NCI-H1930 (cell line): ENCODE measurements at places on chromosomes 12 and 14.
A peak's percentile ranks its signal among the peaks of the same experiment; 100 is the strongest.

DNA sequence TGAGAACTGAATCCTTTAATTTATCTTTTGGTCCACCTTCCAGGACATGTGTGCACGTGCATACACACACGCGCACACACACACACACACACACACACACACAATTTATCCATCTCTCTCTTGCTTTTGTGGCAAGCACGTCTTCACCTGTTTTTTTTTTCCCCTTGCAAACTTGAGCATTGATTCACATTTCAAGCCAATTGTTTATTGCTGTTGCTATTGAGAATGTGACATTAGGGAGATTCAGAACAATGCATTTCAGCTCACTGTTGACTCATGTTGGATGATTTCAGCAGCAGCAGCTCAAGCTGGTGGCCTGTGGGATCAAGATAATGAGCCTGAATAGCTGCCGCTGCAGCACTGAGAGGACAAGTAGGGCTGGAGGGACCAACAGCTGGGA is 128.9 kb downstream of the SNAPC1 start:
- peak; percentile 17 for DNase-seq

DNA sequence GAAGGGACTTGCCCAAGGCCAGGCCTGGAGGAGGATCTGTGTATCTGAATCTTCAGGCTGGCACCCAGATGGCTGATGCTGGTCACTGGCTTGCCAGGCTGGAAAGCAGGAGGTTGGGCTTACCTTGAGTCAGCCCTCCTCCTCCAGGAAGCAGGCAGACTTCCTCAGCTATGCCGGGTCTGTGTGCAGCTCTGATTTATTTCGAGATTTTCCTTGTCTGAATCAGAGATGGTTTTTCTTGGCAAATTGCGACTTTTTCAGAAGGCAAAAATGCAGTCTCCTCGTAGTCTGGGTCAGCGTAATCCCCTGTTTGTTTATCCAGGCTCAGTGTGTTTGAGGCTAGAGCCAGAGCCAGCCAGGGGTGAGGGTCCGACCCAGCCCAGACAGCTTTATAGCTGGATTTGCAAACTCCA is 48.9 kb downstream of the SMOC1 start:
- DNase-seq = no peak

DNA sequence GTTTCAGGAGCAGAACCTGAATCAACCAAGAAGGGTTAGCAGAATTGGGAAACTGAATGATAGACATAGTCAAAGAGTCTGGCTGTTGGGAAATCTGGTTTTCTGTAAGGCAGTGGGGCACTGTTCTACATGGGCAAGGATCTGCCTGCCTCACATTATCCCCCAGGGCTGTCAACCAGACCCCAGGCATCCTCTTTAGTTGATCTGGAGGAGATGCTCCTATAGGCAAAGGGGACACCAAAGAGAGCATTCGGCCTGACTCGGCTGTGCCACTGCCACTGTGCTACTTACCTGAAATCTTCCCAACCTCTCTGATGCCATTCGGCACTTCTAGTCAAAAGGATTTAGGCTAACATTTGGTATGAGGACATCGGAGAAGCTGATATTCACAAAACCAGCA is 4.1 kb downstream of the ISCU start:
- no peak for DNase-seq

DNA sequence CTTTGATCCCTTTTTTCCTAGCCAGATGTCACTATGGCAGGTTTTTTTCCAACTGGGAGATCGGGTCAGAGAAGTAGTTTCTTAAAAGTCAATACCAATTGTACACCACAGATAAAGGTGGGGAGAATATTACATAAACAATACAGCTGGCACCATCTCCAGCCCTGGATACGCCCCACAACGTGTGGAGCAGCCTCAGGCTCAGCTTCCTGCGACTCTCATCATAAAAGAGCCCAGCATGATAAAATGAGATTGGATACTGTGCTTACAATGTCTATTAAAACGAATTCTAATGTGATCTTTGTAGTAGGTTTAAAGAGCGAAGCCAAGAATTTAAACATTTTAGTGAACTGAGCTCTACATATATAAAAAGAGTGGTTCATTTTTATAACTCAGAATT is 21.5 kb downstream of the EFCAB11 start:
- no peak for DNase-seq

DNA sequence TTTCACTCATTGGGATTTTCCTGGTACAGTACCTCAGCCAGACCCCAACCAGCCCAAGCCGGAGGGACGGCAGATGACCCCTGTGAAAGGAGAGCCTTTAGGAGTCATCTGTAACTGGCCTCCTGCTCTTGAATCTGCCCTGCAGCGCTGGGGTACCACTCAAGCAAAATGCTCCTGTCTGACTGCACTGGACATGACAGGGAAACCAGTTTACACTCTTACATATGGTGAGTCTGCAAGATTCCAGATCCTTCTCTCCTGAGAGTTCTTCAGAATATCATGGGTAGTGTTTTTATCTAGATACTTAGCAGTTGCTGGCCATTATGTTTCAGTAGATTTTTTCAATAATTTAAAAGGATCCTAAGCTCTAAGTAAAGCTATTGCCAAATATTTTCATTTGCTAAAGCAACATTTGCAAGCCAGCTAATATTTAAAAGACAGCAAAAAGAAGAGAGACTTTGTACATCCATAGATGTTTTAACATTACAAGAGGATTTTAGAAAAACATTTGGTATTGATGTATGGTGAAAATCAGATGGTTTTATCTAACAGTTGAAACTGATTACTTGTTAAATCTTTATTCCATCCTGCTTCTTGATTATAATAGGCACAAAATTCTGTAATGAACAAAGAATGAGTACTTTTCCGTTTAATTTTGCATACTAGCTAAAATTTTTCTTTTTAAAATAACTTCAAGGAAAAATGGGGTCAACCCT is 85.1 kb upstream of the ATF1 start:
- no peak for DNase-seq

GRCh38 chr14:72525087-72525915 is 368.6 kb downstream of the DPF3 start:
- DNase-seq = no peak

- DNase-seq = no peak
Observed at GRCh38 chr14:36268121-36268520, 52.3 kb downstream of the MBIP start.

- no peak for DNase-seq
Observed at GRCh38 chr14:66698503-66698902, 190.6 kb downstream of the GPHN start.

DNA sequence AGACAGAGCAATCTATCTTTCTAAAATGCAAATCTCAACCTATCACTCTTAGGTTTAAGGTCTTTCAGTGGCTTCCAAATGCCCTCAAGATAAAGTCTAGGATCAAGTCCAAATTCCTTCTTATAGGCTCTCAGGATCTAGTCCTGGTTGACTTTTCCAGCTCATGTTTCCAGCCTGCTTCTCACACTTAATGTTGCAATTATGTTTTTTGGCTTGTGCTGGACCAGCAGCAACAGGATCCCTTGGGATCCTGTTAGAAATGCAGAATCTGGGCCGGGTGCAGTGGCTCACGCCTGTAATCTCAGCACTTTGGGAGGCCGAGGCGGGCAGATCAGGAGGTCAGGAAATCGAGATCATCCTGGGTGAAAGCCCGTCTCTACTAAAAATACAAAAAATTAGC is 10.6 kb downstream of the GPR33 start:
- DNase-seq = no peak

GRCh38 chr12:1966561-1967226 is 37.6 kb downstream of the DCP1B start:
- no peak for DNase-seq

DNA sequence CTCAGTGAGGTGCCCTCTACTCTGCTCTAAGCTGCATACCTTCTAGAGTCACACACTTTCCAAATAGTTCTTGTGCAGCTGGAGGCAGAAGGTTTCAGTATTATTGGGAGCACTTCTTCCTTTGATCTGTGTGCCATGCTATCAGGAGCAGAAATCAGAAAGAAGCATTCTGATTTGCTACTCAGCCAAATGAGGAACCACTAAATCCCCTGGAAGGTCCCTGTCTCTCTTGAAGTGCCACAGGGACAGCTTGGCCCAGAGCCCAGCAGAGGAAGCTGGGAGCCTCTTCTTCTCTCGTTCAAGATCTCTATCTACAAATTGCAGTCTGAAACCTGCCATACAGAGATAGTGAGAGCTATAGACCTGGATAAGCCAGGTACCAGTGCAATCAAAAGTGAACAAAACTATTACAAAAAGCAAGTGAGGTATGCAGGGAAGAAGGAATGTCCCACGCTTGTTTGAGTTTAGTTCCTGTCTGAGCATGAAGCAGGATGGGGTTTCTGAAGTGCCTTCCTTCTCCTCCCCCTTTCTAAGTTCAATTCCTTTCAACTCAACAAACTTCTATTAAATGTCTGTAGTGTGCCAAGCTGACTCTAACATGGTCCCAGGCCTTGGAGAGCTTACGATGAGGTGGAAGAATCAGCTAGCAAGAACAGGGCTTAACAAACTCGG is 100.9 kb upstream of the PARP11 start:
- DNase-seq = no peak

- no peak for DNase-seq
Observed at GRCh38 chr12:6899837-6900519, 4.6 kb upstream of the LRRC23 start.

DNA sequence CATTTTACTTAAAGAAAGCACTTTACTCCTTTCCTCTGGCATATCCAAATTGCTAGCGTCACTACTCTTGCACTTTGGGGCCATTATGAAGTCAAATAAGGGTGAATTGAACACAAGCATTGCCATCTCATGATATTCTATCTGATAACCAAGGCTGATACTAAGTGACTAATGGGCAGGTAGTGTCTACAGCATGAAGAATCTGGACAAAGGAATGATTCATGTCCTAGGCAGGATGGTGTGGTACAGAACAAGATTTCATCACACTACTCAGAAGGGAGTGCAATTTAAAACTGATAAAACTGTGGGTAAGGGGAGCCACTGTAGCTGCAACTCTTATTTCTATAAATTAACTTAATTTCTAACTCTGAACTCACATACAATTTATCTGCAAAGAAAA is 7.7 kb upstream of the SLC6A15 start:
- no peak for DNase-seq

GRCh38 chr14:34461334-34462131 is 507 bp downstream of the SPTSSA start:
- DNase-seq = no peak

GRCh38 chr12:12447236-12447635 is 90.4 kb downstream of the BORCS5 start:
- DNase-seq = no peak

DNA sequence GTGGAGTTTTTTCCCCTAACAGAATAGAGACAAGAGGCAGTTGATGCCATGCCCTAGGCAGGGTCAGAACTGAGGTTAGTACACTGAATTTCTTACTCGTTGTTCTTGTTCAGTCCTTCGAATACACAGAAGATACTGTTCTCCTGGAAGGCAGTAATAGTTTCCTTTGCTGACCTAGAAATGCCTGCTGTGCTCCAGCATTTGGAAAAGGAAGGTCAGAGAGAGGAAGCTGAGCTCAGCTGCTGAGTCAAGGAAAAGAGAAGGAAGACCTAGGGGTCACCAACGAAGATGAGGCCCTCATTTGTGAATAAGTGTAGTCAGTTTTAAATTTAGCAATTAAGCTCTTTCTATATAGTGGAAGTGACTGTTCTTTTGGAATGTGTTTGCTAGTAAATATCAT is 100.1 kb downstream of the CRADD start:
- no peak for DNase-seq

DNA sequence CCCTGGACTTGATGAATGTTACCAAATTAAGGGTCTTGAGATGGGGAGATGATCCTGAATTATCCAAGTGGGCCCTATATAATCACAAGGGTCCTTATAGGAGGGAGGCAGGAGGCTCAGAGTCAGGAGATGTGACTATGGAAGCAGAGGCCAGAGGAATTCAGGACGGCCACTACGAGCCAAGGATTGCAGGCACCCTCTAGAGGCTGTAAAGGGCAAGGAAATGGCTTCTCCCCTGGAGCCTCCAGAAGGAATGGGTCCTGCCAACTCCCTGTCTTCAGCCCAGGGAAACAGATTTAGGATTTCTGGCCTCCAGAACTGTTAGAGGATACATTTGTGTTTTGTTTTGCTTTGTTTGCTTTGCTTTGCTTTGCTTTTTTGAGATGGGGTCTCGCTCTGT is 8.8 kb downstream of the BDKRB1 start:
- no peak for DNase-seq

GRCh38 chr12:103964805-103965204 is 867 bp upstream of the TDG start:
- DNase-seq = no peak

DNA sequence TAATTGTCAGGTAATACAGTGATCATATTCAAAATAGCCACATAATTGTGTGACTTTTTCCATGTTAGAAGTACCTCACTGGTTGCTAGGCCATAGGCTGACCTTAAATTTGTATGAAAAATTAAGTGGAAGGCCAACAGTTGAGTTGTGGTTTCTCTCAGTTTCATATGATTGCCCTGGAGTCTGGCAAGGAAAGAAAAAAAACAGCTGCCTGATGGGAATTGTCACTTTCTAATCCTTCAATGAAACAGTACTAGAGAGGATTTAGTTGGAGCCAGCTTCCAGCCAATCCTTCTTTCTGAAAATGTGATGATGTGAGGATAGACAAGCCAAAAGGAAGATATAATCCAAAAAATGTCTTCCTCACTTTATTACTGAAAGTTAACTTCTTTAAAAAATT is 113.6 kb downstream of the ALX1 start:
- DNase-seq = no peak

GRCh38 chr12:21773263-21773741 is 1.2 kb downstream of the KCNJ8 start:
- DNase-seq = peak; percentile 39

GRCh38 chr12:111927346-111927745 is 85.3 kb downstream of the MAPKAPK5 start:
- no peak for DNase-seq

DNA sequence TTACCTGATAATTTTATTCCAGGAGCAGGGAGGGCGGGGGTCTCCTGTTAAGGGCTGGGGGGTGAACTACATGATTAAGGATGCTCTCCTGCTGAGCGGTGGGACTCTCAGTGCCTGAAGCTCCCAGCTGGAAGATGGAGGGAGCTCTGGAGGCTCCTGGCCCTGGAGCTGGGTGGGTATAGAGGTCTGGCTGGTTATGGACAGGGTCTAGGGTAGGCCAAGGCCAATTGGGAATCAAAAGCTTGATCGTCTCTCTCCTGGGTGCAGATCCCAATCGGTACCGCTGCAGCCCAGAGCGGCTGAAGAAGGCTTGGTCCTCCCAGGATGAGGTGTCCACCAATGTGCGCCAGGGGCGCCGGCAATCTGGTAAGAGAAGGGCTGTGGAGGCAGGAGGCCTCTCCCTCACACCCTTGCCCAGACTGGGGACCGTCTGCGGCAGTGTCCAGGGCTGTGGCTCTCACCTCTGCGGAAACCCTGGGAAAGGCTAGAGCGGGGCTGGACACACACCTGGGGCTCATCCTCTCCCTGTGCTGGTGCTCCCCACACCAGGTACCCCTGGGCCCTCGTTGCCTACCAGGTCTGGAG is 28.4 kb downstream of the PLEKHG3 start:
- DNase-seq = no peak
